ENCODE measurements at places on chromosomes 12 and 14.

DNA sequence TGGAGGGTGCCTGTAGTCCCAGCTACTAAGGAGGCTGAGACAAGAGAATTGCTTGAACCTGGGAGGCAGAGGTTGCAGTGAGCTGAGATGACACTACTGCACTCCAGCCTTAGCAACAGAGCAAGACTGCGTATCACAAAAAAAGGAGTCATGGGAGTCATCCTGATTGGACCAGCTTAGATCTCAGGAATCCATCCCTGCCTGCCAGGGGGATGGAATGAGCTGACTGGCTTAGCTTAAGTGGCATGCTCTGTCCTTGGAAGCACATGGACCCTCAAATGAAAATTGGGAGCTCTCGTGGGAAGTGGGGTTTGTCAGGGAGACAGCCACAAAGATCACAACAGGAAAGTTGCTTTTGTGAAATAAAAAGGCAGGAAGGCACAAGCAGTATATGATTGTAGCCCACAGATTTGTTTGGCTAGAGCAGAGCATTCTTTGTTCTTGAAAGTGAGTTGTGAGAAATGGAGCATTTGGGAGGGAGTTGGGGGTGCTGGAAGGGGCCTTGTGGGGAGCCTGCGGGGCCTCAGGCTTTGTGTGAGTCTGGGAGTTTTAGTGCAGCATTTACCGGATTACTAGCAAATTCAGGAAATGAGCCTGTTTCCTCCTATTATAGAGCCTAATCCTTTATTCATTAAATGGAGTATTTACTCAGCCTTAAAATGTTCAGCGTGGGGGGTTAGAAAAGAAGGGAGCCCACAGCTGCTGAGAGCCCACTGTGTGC is 30.7 kb downstream of the DGLUCY start:
- DNase-seq = no peak

- no peak for DNase-seq
Measured at GRCh38 chr12:3552726-3553045, 61.7 kb downstream of the PRMT8 start.

DNA sequence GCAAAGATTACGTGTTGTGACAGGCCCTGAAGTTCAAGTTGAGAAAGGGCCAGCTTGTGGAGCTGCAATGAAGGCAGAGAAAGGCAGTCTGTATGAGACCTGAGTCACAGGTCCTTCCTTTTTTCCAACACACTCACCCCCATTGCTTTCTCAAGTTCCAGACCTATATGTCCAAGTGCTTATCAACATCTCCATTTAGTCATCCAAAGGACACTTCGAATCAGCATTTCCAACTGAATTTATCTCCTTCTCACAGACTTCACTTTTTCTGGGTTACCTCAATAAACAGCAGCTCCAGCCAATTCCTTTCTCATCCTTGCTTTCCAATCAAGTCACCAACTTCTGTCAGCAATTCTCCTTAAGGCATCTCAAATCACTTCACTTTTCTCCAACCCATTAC is 56.4 kb upstream of the KIF21A start:
- no peak for DNase-seq

DNA sequence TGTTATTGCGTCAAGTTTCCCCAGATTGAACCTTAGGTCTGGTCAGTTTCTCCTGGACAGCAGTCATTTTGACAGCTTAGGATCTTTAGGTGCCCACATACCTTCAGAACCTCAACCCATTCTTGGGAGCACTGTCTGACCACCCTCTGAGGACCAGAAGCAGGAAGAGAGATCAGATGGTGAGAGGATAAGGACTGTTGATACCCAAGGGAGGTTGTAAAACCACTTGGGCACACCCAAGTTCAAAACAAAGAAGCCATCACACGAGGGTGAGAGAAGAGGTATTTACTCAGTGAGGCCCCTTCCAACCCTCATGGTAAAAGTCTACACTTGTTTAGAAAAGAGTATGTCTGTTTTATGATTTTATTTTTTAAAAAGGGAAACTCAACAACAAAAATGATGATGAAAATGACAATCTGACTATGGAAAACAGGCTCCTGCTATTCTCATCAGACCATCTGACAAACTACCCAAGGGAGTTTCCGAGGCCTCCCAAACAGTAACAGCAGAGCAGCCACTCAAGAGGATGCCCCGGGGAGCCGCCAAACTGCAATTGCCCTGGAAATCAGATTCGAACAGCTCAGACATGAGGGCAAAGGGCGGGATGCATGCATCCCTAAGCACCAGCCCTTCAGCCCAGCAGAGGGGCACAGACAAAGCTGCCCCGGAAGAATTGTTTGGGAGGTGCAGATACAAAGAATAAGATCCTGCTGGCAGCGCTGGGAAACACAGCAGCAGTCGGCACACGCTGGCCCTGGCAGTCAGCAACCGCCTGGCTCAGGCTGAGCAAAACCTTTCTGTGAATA is 162.6 kb upstream of the PLEKHG7 start:
- no peak for DNase-seq

DNA sequence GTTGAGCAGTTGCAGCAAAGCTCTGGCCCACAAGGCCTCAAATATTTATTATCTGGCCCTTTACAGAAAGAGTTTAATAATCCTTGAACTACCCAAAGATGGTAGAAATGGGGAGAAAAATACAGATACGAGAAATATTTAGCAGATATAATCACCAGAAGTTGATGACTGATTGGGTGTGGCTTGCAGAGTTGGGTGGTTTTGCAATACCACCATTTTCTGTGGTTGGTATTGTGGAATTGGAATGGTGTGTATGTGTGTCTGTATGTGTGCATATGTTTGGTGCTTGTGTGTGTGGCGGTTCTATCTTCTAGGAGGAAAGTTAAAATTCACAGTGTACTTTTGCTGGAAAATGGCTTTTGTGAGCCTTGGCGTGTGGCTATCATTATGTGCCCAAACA is 85.4 kb upstream of the MANSC4 start:
- DNase-seq = no peak

- no peak for DNase-seq
Measured at GRCh38 chr12:20212658-20213555, 155.4 kb upstream of the PDE3A start.

DNA sequence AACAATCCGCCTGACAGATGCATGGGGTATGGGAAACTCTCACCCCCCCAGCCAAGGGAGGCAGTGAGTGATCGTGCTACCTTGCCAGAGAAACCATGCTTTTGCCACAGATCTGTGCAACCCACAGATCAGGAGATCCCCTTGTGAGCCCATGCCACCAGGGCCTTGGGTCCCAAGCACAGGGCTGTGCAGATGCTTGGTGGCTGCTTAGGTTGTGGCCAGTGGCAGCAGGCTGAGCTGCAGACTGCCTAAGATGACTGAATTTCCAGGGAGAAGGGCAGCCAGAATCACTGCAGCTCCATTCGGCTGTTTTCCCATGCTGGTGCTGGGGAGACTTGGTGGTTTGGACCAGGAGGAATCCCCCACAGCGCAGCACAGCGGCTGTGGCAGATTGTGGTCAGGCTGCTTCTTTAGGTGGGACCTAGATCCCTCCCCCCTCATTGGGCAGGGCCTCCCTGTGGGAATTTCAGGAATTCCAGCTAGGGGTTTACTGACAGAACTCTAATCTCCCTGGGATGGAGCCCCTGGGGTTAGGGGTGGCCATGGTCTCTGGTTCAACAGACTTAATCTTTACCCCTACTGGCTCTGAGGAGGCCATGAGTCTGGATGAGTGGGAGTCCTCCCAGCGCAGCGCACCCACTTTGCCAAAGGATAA is 264.6 kb upstream of the DAAM1 start:
- DNase-seq = no peak

GRCh38 chr14:62097824-62098223 is 335.6 kb downstream of the SNAPC1 start:
- no peak for DNase-seq

DNA sequence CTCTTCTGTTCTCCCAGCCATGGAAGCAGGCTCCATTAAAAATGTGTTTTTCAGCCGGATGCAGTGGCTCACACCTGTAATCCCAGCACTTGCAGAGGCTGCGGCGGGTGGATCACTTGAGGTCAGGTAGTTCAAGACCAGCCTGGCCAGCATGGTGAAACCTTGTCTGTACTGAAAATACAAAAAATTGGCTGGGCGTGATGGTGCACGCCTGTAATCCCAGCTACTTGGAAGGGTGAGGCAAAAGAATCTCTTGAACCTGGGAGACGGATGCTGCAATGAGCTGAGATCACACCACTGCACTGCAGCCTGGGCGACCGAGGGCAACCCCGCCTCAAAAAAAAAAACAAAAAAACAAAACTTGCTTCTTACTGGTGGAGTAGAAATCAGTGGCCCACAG is 39.8 kb downstream of the FNTB start:
- DNase-seq = no peak

DNA sequence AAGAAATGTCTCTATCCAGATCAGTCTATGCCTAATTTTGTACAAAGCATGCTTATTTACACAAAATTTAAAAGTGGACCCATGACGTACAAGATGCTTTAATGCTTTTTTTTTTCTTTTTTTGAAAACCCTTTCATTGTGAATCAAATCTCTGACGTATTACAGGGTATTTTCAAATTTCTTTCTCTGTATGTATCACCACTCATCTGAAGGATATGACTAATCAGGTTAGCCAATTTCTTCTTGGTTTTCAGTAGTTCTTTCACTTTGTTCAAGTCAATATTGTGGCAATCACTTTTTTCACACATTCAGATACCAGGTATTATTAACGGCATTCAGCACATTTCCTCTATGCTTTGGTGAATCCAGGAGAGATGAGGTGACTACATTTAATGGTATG is 685.3 kb downstream of the TRHDE start:
- no peak for DNase-seq

GRCh38 chr12:3107071-3107583 is 29.9 kb downstream of the TSPAN9 start:
- DNase-seq = no peak

DNA sequence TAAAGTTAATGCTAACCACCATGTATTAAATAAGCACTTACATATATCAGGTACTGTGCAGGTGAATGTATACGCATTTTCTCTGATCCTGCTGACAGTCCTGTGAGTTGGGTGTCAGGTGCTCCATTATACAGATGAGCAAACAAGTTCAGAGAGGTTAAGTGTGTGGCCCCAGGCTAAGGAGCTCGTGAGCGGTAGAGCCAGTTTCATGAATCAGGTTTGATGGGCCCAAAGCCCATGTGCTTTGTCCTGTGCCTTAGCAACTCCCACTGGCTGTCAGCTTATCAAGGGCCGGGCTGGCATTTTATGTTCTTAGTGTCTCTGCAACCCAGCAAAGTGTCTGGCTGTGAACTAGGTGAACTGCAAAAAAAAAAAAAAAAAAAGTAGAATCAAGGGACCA is 701.2 kb upstream of the TBX3 start:
- no peak for DNase-seq

GRCh38 chr12:88644946-88645702 is 64.9 kb upstream of the KITLG start:
- DNase-seq = no peak

DNA sequence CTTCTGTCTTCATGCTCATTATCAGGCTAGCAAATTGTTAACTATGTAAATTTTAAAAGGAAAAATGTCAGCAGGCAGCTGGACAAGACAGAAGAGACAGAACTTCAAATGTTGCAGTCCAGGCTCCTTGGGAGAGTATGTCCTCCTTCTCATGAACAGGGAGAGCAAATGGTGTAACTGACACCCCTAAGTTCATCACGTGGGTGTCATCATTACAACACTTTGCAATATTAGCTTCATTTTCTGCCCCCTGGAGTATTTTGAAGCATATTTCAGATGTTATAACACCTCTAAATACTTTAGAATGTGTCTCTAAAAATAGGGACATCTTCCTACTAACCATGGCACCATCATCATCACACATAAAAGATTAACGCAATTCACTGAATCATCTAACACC is 62.1 kb downstream of the ZNF664 start:
- DNase-seq = no peak

DNA sequence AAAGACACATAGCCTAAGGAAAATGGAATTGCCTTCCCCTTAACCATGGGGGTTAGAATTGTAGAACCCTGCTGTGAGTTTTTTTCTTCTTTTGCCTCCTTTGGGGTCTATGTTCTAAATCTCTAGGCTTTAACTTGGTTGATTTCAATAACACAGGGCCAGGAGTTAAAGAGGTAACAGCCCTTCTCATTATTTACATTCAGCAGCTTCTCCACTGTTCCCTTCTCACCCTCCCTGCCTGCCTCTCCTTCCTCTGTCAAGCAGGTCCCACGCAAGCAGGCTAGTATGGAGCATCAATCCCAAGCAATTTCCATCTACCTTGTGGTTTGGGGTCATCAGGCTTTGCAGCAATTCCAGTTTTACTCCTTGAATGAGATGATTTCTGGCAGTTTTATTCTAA is 236.1 kb upstream of the G2E3 start:
- no peak for DNase-seq

- DNase-seq = no peak
Measured at GRCh38 chr12:116157845-116158267, 119.6 kb downstream of the MED13L start.

DNA sequence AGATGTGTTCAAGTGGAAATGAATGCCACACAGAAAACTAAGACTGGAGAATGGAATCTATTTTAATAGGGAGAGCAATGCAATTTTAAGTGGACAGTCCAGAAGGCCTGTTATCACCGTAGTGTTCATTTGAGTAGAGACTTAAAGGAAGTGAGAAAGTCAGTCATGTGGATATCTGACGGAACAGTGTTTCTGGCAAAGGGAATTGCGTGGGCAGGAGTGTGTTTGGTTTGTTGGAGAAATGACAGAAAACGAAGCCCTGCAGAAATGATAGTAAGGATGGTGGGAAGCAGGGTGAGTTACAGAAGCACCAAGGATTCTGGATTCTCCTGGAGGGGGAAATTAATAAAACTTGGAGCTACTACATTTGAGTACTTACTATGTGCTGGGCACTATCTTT is 776.6 kb downstream of the MED13L start:
- DNase-seq = no peak

GRCh38 chr12:26298785-26299621 is 103.6 kb downstream of the SSPN start:
- DNase-seq = no peak

DNA sequence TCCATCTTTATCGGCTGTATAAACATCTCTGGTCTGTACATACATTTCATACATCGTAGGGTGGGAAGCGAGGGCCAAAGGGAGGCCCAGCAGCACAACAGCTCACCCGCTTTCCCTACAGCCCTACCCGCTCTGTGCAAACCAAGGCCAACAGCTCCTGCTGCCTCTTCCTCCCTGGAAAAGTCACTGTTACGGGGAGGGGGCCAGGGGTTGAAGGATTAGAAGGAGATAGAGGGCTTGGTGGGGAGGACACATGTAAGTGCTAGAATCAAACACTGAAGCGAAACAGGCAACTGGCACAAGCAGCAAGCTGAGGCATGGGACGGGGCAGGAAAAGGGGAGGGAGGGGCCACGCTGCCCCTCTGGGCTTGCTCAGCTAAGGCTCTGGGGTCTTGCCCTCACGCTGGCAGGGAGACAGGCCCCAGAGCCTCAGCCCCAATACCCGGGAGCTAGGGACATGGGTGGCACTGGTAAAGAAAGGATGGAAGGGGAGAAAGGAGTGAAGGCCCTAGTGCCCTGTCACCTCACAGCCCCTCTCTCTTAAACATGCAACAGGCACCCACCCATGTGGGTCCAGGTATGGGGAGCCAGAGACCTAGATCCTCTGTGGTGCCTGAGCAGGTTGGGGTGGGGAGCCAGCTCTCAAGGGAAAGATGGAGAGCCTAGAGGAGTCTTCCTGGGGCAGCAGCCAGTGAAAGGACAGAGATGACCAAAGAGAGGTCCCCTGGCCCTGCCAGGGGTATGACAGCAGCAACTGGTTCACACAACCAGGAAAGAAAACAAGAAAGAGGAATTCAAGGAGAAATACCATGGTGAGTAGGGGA is 14.4 kb downstream of the SPRYD3 start:
- no peak for DNase-seq

GRCh38 chr12:75998292-75999063 is 33.1 kb downstream of the PHLDA1 start:
- DNase-seq = no peak

Data from stimulated activated CD8-positive, alpha-beta memory T cell treated with anti-CD3 and anti-CD28 coated beads, Interleukin-7, amount 100 ng/mL, for 1 hour (primary cell).